Non-pigmented ciliary epithelial cell (primary cell): ENCODE measurements at places on chromosomes 1 and 21.

DNA sequence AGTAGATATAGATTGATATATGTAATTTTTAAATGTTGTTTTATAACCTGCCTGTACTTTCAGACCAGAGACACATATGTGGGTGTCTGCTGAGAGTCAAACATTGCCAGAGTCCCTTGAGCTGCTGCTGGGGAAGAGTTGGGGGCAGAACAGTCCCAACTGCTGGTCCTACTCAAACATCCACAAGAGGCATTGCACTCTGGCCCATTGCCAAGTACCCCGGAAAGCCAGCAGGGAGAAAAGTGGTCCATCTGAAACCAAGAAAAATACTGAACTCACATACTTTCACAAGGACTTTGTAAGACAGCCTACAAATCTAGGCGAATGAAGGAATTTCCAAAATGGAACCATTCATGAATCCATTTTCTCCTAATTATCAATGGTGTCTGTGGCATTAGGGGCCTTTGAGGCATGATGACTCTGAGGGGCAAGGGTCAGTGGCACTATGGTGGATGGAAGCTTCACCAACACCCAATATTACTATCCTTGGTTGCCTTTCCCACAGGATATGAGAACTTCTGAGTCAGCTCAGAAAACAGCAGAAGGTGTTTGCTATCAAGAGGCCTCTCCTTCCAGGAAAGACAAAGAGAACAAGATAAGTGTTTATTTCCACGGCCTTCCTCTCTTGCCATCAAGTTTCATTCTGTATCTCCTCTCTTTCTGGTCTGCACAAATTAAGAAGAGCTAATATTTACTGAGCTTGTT, 7.3 kb upstream of the TBX15 start:
- no peak for DNase-seq

GRCh38 chr1:48552420-48552819, 80.4 kb upstream of the SPATA6 start:
- no peak for DNase-seq

GRCh38 chr21:42619166-42619565, 34.3 kb upstream of the PDE9A start:
- no peak for DNase-seq

GRCh38 chr1:232319072-232319471, 310.9 kb downstream of the SIPA1L2 start:
- no peak for DNase-seq

- DNase-seq: no peak
Observed at GRCh38 chr1:240287722-240288121, 196.0 kb downstream of the FMN2 start.

GRCh38 chr1:172239901-172240300, 180.6 kb upstream of the C1orf105 start:
- DNase-seq: no peak

DNA sequence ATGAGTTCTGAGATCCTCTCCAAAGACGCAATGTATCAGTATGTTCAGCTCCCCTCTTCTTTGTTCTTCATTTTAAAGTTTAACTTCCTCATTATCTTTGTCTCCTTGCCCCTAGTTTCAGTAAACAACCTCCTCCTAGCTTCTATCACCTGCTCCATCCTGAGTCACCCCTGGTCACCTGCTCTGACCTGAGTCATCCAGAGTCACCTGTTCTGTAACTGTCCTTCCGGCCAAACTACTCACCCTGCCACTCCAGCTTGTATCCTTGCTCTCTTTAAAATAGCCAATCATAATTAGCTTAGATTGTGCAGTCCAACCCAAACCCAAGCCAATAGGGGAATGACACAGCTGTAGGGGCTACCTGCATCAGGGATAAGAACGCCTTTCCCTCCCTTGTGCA, 332.0 kb downstream of the OLFM3 start:
- DNase-seq: no peak

DNA sequence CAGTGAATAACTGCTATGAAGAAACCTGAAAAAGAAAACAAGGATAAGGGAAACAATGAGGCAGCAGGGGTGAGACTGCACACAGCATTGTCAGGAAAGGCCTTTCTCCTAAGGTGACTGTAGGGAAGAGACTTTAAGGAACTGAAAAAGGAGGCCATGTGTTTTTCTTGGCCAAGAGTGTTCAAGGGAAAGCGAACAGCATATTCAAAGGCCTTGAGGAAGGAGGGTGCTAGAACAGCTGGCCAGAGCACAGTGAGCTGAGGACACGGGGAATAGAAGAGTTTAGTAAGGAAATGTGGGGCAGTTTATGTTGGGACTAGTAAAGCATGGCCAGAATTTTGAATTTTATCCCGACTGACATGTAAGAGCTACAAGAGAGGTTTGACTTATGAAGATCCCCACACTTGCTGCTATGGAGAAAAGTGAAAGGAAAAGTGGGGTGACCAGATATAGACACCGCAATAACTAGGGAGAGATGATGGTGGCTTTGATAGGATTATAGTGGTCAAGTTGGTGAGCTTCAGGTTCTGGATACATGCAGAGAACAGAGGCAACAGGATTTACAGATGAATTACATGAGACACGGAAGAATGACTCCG, 1.4 kb downstream of the RWDD2B start:
- no peak for DNase-seq

DNA sequence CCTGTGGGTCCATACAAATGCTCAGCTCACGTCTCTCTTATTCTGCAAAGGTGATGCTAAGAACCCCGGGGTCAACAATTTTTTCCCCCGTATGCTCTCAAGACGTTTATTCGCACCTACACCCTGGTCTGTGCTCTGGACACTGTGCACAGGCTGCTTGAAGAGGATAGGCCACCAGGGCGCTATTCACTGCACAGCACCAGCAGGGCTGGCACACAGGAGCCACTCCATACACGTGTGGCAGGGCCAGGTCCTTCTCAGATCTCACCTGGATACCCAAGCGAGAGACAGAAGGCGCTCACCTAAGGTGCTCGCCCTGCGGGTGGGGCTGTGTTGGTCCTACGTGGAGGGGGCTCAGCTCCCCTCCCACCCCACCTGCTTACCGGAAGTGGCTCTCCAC, 16.7 kb downstream of the TMEM63A start:
- DNase-seq: no peak

- no peak for DNase-seq
Observed at GRCh38 chr1:23403735-23404486, 20.6 kb downstream of the TCEA3 start.

- DNase-seq: no peak
Observed at GRCh38 chr1:12087797-12088314, 24.8 kb downstream of the TNFRSF8 start.

GRCh38 chr1:84975035-84975434, 21.9 kb downstream of the MCOLN2 start:
- no peak for DNase-seq

DNA sequence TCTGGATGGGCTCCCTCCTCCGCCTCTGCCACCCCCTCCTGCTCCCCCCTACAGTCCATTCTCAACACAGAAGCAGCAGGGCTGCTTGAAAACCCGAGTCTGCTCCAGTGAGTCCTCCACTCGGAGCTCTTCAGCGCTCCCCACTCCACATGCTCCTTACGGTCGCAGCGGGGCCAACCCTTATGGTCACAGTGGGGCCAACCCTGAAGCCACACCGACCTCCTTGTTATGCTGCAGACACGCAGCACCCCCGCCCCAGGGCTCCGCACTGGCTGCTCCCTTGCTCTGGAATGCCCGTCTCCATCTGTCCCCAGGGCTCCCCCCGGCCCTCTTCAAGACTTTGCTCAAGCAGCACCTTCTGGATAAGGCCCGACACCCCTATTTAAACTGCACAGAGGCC, 22.6 kb downstream of the GPR157 start:
- DNase-seq: no peak

GRCh38 chr1:9875636-9876000, 34.5 kb downstream of the CTNNBIP1 start:
- DNase-seq: no peak

GRCh38 chr21:33036430-33037162, 10.9 kb downstream of the OLIG2 start:
- no peak for DNase-seq

DNA sequence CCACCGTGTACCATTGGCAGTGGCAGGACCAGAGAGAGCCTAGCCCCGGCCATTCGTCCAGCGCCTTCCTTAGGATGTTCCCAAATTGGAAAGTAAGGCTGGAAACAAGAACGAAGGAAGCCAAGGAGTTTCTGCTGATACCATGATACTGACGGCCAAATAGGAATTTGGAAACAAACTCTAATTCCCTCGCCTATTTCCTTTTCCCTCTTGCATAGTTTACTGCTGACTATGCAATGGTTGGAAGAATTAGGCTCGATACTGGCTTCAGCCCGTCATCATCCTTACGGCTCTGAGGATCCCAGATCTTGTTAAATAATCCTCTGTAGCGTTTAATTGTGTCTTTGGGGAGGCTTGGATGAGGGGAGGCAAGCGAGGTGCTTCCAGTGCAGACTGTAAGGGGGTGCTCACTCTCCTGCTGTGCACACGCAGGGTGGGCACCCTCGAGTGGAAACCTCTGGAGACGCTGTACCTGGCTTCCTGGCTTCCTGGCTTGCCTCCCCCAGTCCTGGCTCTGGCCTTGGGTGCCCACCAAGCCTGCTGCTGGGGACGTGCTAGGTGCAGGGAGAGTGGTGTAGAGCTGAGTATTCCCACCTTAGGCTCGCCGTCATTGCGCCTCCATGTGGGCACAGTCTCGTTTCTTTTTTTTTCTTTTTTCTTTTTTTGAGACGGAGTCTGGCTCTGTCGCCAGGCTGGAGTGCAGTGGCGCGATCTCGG, 27.4 kb upstream of the CAMTA1 start:
- DNase-seq: no peak

- DNase-seq: no peak
Observed at GRCh38 chr1:88888750-88889149, 2.6 kb downstream of the GTF2B start.

DNA sequence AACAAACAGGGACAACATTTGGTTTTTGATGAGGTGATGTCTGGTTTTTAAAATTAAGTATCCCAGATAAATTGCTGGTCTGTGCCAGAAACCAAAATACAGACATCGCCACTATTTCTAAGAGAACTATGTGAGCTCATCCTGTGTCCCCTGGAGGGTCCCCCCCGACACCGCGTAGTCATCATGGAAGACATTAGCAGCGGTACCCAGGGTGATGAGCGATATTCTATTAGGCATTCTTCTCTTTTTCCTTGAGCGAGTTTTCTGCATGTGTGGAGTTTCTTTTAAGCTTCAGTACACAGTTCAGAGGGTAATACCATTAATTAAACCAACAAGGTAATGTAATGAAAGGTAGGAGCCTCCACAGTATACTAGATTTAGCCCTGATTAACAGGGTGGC, 26.5 kb downstream of the KAZN start:
- no peak for DNase-seq

DNA sequence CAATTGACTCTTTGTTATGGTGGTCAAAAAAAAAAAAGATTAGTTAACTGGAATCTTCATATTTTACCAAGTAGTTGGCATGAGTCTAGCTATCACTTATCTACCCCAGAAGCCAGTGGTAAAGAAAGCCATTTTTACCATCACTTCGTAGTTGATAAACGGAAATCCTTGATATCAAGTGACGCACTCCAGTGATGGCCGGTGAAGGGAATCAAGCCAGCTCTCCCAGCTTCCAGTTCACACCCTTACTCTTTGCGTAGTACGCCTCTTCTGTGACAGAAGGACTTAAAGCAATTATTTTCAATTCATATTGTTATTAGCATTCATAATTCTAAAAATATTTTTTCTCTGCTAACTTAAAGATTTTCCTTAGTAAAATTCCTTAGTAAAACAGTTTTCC, 447.9 kb downstream of the GPATCH2 start:
- DNase-seq: no peak

DNA sequence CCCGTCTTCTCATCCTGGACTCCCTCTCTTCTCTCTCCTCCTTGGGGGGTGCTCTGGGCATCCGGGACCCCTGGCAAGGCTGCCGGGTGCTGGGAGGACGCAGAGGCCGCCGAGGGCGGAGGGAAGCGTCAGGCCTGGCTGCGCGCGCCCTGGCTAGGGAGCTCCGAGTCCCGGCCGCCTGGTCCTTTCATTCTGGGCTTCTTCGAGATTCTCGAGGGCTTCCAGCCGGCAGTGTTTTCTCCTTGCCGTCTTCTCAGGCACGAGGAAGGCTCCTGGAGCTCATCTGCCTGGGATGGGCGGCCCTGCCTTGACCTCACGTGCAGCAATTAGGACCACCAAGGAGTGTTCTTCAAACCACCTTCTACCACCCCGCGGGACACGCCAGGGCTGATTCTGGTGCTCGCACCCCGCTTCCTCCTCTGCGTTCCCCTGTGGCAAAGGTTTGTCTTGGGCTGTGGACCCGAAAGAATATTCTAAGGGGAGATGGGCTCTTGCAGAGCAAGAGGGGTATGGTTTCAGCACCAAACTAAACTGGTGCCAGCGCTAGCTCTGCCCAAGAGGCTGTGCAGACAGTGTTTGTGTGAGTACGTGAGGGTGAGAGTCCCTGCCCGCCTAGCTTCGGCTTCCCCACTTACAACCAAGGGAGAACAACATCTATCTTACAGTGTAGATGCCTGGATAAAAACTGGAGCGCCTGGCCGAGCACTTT, 36.5 kb downstream of the PIK3CD start:
- DNase-seq: no peak

DNA sequence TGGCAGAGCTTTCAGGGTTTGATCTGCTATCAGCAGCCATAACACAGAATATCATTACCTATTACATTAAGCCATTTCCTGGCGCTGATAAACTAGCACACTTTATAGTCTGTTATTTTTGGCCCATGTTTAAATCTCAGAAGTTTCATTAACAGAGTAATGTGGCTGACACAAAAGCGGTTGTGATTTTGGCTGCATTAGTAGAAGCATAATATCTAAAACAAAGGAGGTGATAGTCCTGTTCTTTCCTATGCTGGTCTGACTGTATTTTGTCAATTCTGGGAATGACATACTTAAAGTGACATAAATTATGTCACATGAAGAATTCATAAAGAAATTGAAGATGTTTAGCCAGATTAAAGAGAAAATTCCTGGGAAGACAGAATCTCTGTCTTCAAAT, 151.3 kb upstream of the KCND3 start:
- DNase-seq: no peak

DNA sequence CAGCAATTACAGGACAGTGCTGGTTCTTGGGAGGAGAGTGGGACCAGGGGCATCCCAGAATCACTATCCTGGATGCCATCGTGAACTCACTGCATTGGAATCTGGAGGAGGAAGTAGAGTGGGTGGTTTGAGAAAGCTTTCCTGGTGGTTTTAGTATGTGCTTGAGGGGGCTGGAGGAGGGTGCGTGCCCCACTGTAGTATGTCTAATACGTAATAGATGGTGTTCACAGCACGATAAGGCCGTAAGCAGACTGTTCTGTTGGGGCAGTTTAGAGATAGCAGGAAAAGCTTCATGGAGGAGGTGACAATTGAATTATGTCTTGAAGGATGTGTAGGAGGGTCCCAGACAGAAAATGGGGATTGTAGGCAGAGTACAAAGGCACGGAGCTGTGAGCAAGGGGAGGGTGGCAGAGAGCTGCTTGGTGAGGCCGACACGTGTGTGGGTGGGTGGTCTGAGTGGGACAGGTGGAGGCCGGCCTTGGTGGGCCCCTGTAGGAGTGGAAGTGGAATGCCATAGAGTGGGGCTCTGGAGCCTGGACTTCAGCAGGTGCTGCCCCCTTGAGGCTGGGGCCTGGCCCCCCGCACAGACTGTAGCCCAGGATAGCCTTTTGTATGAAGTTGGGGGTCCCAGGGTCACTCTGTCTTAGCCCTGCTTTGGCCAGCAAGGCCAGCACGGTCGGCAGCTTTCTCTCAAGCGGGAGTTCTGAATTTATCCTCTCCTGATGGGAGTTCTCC, 37.0 kb downstream of the IL6R start:
- DNase-seq: no peak

GRCh38 chr1:85188530-85188929, 12.3 kb downstream of the SYDE2 start:
- DNase-seq: no peak

GRCh38 chr1:211309617-211310016, 17.0 kb upstream of the TRAF5 start:
- no peak for DNase-seq
